ENCODE measurements at places on chromosomes 6 and 20.

GRCh38 chr6:148830614-148831013 is 83.8 kb downstream of the UST start:
- no peak for DNase-seq

- no peak for DNase-seq
These were observed 412.4 kb downstream of the ARHGAP18 start for GRCh38 chr6:129297592-129297991.

DNA sequence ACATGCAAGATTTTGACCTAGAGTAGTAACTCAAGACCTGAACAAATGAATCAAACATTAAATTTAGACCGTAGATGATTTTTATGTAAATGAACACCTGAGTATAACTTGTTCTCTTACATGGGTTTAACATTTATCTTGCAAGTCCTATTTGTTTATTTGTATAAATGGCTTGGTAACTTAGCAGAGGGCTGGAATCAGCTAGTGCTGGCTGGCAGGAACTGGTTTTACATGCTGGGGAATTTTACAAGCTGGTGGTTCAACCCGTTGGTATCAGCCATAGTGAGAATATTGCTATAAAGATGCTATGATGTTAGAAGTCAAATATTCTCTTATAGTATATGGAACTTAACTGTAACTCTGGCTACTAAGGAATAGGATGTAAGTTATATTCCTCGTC is 8.9 kb downstream of the SLC22A2 start:
- DNase-seq = no peak

- DNase-seq = no peak
These were observed 13.7 kb upstream of the TBC1D22B start for GRCh38 chr6:37243816-37244370.

DNA sequence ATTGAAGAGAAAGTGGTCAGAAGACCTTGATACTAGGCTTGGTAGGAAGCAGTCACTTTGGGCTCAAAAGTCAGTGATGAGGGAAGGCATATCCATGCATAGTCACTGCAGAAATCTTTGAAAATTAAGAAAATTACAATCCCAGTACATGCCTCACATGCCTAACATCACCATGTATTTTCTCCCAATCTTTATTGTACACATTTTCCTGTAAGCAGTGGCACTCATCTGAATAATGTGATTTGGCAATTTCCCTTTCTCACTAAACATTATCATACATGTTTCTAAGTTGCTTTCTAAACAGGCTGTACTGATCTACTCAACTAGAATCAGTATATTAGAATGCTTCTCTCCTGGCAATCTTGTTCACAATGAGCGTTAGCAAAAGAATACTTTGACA is 280.7 kb upstream of the SUPT3H start:
- DNase-seq = no peak

DNA sequence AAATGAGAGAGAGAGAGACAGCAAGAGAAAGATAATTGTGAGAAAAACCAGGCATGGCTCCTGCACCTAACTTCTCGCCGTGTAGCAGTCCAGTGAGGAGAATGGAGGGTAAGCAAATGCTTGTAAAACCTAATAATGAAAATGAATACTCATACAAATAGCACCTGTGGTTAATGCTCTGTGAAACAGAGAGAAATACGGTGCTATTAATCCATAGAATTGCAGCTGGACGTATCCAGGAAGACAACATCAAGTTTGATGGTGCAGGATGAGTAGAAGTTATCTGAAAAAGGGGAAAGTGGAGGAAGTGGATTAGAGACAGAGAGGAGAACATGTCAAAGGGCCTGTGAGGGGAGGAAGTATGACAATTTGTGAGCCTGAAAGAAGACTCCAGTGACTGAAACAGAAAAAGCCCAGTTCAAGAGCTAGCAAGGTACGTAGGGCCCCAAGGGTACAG is 89.4 kb upstream of the PAK5 start:
- no peak for DNase-seq

- DNase-seq = no peak
These were observed 113.3 kb downstream of the ZFP64 start for GRCh38 chr20:52078289-52078688.

DNA sequence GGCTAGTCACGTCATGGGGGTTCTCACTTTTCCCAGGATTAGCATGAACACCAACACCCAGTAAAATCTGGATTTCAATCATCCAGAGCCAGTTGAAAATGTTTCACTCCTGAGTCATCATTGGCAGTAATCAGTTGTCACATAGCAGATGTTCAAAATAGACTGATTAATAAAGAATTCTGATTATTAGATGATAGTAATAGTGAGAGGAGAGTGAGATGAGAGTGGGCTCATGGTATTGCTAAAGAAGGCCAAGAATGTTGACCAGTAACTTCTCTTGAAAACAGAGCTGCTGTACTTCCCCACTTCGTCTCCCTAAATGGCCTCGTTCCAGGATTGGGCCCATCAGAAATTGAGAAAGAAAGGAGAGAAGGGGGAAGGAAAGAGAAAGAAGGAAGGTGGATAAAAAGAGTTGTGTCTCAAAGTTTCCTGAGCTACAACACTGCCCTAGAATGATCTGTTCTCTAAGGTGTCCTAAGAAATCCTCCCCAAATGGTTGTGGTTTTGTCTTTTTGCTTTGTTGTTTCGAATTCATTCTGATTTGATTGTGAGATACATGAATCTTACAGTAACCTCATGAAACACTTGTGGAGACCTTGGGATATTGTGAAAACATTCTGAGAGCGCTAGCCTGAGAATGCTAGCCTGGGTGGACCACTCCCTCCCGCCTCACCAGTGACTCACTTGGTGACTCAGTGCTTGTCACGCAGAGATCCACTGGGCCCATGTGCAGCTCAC is 502.2 kb upstream of the JARID2 start:
- DNase-seq = peak; percentile 66

DNA sequence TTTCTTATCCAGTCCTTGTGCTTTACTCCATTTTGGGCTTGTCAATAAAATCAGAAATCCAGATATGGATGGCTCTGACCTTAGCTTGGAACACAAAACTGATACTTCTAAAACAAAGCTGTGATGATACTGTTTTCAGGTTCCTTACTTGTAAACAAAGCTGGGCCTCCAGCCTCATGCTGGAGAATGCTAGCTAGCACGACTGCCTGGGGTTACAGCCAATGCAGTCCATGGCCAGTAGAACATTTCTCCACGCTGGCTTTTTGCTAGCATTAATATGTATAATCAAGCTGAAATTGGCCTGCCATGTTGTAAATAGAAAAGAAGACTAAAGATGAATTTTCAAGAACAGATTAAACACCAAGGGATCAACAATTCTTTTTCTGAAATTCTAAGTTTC is 63.9 kb downstream of the MTHFD1L start:
- DNase-seq = no peak

DNA sequence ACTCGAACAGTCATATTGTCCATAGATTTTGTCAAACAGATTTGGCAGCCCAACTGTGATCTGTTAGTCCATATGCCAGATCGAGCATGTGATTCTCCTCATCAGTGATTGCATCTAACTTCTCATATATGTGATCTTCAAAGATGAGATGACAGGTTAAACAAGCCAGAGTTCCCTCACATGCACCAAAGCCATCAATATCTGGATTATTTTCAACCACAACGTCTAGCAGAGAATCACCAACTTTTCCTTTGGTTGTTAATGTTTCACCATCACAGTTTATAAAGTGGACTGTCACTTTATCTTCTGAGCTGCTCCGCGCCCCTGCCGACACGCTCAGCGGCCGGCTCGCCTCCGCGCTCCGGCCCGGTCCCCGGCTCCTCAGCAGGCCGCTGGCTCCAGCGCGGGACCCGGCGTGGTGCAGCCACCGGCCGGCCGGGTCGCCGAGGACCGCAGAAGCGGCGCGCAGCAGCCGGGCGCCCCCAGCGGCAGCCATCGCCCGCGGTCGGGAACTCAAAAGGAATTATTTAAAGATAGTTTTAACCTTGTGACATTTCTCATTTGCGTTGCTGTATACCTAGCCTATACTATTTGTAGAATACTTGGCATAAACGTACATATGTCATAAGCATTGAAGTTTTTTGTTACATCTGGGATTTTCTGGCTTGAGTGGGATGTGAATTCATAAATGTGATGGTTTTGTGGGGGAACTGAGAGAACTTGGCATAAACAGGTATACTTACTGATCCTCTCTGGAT is 40.1 kb upstream of the DYNLRB1 start:
- no peak for DNase-seq

GRCh38 chr6:154885214-154885613 is 109.9 kb upstream of the TIAM2 start:
- no peak for DNase-seq

GRCh38 chr6:20399518-20399917 is 2.2 kb upstream of the E2F3 start:
- DNase-seq = no peak

DNA sequence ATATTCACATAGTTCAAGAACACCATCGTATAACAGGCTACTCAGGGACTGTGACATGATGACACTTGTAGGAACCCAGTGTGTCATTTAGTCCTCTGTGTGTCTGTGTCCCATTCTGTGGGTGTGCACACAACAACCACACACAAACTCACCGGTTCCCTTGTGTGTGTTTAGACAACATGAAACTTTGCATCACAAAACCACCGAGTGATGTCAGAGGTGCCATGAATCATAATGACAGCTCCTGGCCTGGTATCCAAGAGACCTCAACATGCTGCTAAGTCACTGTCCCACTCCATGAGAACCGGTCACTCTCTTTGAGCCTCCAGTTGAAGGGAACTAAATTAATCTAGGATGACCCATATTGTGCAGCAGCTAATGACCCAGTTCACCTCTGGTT is 421.3 kb downstream of the PREX1 start:
- no peak for DNase-seq

- DNase-seq = no peak
These were observed 107.9 kb downstream of the EPM2A start for GRCh38 chr6:145627451-145627850.

GRCh38 chr6:84017709-84018452 is 15.7 kb upstream of the MRAP2 start:
- no peak for DNase-seq

Measured in stimulated activated CD4-positive, alpha-beta T cell treated with anti-CD3 and anti-CD28 coated beads, Interleukin-1b, Interleukin-23, amount 100 ng/mL, for 1 hour (primary cell).